GM19239 (cell line): ENCODE measurements at places on chromosomes 4 and X.

DNA sequence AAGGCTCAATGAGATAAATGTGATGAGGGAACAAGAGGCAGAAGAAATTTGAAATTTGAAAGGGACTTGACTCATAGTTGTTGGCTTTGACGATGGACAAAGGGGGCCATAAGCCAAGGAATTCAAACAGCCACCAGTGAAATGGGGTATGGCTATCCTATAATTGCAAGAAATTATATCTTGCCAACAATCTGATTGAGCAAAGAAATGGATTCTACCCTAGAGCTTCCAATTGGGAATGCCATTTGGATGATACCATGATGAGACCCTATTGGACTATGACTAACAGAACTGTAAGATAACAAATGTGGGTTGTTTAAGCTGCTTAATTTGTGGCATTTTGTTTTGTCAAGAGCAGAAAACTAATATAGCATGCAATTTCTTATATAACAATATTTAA, 270.1 kb upstream of the ARSJ start:
- no peak for DNase-seq

DNA sequence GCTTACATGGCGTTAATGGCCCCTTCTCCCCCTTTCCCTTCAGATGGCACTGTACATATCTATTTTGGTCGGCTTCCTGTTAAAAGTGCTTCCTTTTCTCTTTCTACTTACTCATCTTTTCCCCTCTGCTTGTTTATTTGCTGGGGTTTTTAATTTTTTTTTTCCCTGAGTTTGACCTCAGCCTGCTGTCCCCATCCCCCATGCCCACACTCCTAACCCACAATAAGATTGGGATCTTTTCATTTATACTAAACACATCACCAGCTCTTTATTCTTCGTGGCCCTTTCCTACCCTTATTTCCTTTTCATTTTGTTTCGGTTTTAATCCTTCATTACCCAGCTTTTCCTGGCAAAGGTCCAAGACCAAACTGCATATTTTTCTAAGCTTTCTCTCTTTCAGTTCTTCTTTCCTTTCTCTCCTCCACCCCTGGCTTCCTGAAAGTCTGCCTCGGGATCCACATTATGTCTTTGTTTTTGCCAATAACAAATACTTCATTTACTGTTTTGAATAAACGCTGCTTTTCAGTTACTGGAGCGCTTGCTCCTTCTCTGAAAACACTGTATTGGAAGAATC, 152.0 kb upstream of the USP9X start:
- DNase-seq: no peak

- no peak for DNase-seq
Measured at GRCh38 chrX:154322890-154323289, 27.3 kb downstream of the TKTL1 start.

DNA sequence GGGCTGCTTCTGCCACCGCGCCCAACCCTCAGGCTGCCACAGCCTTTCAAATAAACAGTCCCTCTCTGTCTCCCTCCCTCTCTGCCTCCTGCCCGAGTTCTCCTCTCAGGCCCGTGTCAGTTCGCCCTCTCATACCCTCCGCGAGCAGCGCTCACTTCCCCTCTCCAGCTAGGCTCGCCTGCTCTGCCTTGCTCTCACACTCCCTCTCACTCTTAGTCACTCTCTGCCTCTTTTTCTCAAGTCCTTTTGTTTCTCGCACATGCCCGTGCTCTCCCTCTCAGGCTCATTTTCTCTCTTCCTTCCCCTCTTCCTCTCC, 3.2 kb downstream of the EFNB1 start:
- DNase-seq: no peak

DNA sequence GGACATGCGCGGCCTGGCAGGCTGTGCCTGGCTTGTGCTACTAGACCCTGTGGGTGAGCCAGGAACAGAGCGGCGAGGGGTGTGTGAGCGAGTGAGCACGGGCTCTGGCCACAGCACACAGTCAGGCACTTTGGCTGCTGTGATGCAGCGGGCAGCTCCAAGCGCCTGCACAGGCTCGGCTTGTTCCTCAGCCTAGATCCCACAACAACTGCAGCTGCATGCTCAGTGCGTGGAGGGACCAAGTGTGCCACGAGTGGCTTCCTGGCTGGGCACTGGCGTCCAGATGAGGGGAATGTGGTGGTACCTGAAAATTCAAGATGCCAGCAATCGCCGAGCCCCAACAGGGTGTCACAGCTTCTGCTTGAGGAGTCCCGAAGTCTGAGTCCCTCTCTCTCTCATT, 1056.6 kb downstream of the RAPGEF2 start:
- DNase-seq: no peak

- no peak for DNase-seq
Measured at GRCh38 chr4:19683426-19683825, 568.3 kb upstream of the SLIT2 start.

DNA sequence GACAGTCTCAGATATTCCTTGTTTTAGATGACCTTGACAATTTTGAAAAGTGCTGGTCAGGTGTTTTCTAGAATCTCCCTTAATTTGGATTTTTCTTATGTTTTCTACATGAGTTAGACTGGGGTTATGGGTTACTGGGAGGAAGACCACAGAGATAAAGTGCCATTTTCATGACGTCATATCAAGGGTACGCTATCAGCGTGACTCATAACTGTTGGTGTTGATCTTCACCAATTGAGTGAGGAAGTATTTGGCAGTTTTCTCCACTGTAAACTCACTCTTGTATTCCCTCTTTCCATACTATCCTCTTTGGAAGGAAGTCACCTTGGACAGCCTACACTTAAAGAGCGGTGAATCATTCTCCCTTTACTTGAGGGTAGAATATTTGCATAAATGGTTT, 56.9 kb downstream of the MAGEC1 start:
- no peak for DNase-seq

- no peak for DNase-seq
Measured at GRCh38 chr4:173793937-173794510, 264.0 kb upstream of the HAND2 start.

DNA sequence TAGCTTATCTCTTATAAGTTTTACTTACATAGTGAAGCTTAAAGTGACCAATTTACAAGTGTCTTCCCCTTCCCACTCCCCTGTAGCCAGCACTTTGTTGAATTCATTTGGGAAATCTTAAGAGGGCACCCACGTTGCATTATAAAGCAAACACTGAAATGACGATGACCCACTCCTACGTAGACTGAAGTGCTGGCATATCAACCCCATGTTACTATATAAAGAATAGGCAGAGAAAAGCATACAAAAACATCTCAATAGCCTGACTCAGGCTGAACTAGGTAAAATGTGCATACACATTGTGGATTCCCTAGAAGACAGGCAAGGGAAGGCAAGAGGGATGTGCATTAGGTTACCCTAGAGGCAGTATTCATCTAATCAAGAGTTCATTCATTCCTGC, 313.4 kb downstream of the TENM3 start:
- no peak for DNase-seq

- DNase-seq: no peak
Measured at GRCh38 chr4:128168701-128169100, 107.6 kb downstream of the LARP1B start.

GRCh38 chr4:155383541-155383940, 6.8 kb upstream of the MAP9 start:
- no peak for DNase-seq

- no peak for DNase-seq
Measured at GRCh38 chr4:14434483-14434882, 567.8 kb upstream of the CPEB2 start.

DNA sequence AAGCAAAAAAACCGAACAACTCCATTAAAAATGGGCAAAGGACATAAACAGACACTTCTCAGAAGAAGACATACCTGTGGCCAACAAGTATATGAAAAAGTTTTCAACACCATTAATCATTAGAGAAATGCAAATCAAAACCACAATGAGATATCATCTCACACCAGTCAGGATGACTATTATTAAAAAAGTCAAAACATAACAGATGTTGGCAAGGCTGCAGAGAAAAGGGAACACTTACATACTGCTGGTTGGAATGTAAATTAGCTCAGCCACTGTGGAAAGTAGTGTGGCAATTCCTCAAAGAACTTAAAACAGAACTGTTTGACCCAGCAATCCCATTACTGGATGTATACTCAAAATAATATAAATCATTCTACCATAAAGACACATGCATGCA, 436.3 kb downstream of the KLHL13 start:
- no peak for DNase-seq

- no peak for DNase-seq
Measured at GRCh38 chr4:43682551-43682950, 766.1 kb downstream of the KCTD8 start.

GRCh38 chrX:31796624-31797023, 724.8 kb upstream of the FTHL17 start:
- no peak for DNase-seq

- no peak for DNase-seq
Measured at GRCh38 chr4:42914937-42915336, 22.4 kb downstream of the GRXCR1 start.

DNA sequence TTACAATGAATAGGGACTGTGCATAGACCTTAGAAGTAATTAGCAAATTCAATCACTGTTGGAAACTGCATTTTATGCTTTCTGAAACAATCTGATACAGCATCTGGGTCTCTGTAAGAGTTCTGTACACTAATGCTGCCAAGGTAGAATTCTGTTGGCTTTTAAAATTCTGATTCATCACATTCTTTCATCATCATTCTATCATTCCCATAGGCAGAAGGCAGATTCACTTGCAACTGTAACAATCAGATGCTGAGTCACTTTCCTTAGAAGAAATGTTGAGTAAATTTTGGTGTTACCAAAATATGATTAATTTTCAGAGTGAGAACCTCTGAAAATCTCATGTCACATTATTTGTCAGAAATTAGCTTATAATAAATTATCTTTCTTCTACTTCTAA, 267.2 kb downstream of the MAPK10 start:
- DNase-seq: no peak

- no peak for DNase-seq
Measured at GRCh38 chr4:68324519-68325262, 25.2 kb downstream of the YTHDC1 start.

GRCh38 chrX:57951666-57952319, 41.5 kb upstream of the ZXDA start:
- no peak for DNase-seq

GRCh38 chrX:108250654-108251579, 159.3 kb downstream of the ATG4A start:
- no peak for DNase-seq

DNA sequence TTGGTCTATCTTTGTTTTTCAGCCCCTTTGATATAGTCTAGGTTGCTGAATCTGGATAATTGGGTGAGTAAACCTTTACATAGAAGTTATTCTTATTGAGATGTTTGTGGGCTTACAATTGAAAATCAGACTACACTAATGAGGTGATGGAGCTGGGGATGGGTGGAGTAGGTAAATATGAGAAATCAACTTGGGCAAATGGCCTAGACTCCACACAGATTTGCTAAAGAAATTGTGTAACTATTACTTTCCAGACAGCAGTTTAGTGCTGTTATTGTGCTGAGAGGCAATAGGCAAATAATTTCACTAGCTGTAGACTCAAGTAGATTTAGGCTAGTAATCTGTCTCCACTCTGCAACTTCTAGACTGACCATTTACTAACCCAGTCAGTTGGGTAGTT, 8.2 kb downstream of the DIAPH2 start:
- DNase-seq: no peak
